T-cell (primary cell): ENCODE measurements at places on chromosomes 4 and X.

DNA sequence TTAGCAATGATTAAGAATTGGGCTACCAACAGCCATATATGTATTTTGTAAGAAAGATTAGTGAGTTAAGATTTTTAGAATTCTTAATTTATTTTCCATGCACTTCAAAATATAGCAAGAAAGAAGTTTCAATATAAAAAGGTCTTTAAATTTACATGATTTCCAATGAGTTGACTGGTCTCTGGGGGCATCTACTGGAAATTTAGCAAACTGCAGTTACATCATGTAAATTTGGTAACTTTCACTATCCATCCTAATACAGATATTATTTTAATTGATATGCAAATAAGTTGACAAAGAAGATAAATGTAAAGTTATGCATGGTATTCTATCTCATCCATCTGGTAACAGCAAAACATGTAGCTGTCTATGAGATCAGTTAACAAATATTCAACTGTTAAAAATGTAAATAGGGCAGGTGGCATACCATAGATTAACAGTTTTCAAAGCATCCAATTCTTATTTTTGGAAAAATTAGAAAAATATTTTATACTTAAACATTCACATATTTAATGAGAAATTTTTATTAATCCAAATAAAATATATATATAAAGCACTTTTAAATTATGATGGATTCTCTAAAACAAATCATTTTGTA is 29.1 kb downstream of the TTC29 start:
- DNase-seq = no peak

GRCh38 chr4:28482580-28483270 is 1622.1 kb downstream of the STIM2 start:
- DNase-seq = no peak

DNA sequence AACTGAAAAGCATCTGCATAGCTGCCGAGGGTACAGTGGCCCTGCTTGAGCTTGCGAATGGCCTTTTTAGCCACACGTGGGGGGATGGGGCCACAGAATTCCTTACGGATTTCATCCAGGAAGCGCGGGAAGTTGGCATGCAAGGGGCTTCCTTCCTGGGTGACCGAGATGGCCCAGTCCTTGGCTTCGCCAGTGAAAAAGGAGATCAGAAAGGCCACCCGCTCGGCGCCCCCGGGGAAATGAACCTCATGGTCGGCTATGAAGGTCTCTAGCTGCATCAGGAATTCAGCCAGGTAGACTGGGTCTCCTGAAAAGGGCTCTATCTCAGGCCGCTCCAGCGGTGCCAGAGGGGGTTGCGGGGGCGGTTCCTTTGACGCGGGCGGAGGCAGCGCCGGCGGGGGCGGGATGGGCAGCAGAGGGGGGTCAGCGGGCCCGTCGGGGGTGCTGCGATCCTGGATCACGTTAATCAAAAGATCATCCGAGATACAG is 909 bp downstream of the RTL5 start:
- DNase-seq = no peak

- DNase-seq = no peak
Observed at GRCh38 chr4:85637778-85638177, 162.8 kb downstream of the ARHGAP24 start.

DNA sequence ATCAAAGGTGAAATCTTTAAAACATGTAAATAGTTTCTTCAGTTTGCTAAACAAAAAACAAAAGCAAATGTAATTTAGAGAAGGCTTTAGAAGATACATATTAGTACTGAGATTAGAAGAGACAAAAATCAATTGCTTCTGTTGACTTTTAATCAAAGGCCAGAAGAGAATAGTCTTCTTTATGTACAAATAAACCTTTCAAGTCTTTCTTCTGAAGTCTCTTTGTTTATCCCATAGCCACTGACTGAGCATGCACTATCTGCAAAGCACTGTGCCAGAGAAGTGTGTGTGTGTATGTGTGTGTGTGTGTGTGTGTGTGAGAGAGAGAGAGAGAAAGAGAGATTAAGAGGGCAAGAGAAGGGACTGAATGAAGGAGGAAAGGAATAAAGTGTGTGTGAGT is 198.4 kb downstream of the GLUD2 start:
- DNase-seq = no peak
